Activated naive CD4-positive, alpha-beta T cell treated with anti-CD3 and anti-CD28 coated beads, Interleukin-2, amount 50 U/mL, for 16 hours (primary cell): ENCODE measurements at places on chromosomes 12 and 14.

DNA sequence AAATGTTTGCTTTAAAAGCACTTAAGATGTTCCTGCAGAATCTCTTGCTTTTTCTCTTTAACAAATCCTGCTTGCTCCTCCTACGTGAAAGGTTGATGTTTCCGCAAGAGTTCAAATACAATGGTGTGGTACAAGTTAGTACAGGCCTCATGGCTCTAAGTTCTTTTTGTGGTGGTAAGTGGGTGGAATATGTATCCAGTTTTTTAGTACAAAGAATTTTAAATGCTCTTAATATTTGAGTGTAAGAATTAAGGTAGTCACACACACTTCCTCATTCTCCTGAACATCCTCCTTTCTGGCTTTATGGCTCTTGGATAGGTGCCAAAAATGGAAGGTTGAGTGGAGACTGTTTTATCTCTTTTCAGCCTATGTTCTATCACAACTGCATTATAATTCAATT, 1.8 kb downstream of the OTOGL start:
- no peak for DNase-seq

GRCh38 chr12:32115404-32116104, 8.9 kb downstream of the BICD1 start:
- DNase-seq = no peak

DNA sequence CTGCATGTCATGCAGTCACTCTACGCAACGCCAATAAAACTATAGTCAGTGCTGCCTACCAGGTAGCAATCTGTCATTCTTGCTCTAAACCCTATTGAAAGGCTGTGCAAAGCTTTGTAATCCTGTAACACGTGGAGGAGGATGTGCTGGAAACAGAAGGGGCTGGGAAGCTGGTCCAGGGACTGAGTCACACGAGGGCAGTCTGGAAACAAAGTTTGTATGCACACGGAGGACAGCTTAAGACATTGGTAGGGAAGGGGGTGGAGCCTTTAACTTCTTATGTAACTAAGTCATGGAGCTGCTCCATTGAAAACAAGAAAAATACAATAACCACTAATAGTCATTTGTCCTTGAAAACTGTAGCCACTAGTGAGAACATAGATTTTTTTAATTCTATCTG, 128.0 kb downstream of the BCAT1 start:
- no peak for DNase-seq

DNA sequence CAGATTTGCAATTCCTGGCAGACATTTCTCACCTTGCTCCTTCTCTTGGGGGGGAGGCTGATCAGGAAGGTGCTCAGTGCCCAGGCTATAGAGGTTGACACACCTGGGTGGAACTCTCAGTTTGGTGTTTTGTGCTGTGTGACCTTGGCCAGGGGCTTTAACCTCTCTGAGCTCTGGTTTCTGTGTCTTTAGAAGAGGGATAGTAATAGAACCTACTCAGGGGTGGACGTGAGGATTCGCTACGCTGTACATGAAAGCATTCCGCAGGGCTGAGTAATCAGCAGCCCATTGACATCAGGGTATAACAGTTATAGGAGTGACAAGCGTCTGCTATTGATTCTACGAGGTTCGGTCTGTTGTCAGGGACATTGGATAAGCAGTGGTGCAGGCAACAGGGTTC, 98.1 kb downstream of the PHETA1 start:
- DNase-seq = no peak

GRCh38 chr12:31584782-31585181, 6.2 kb downstream of the DENND5B start:
- DNase-seq = no peak

DNA sequence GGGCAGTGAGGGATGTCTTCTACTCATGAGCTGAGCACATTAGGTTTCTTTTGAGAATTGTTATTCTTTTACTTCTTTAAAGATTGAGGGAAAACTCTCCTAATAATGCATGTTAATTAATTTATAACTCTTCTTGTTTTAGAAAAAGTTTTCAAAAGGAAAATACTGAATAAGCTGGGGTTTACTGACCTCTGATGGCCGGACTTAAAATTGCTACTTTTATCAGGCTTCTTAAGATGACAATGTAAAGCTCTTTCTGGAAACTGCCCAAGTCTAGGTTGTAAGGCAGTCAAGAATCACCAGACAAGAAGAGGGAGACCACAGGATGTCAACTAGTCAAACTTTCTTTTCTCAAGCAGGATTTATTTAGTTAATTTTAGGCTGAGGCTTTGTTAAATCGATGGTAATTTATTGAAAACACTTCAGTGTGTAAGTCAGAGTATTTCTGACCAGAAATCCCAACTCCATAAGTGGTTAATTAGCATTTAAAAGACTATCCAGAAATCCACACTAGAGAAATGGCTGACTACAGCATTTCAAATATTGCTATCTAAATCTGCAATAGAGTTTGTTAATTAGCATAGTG, 82.1 kb downstream of the AVPR1A start:
- no peak for DNase-seq

- DNase-seq = no peak
Measured at GRCh38 chr14:33488582-33488981, 462.3 kb downstream of the EGLN3 start.

- no peak for DNase-seq
Measured at GRCh38 chr14:95496111-95496681, 20.3 kb downstream of the SYNE3 start.

DNA sequence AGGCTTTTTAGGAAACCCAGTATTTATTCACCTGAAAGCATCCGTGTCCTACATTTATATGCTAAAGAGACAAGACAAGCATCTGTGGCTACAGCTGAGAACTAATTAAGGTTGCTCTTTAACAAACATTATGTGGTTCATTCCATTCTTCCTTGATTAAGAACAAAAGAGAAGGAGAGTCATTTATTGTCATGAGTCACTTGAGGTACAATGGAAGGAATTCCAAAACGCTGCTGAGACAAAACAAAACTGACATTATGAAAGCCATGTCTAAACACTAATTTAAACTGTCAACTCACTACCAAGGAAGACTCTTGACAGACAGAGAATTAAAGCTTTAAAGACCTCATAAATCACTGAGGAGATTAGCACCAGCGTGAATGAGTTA, 214.4 kb downstream of the BMP4 start:
- DNase-seq = no peak

- DNase-seq = no peak
Measured at GRCh38 chr12:130068741-130069140, 93.5 kb upstream of the FZD10 start.

DNA sequence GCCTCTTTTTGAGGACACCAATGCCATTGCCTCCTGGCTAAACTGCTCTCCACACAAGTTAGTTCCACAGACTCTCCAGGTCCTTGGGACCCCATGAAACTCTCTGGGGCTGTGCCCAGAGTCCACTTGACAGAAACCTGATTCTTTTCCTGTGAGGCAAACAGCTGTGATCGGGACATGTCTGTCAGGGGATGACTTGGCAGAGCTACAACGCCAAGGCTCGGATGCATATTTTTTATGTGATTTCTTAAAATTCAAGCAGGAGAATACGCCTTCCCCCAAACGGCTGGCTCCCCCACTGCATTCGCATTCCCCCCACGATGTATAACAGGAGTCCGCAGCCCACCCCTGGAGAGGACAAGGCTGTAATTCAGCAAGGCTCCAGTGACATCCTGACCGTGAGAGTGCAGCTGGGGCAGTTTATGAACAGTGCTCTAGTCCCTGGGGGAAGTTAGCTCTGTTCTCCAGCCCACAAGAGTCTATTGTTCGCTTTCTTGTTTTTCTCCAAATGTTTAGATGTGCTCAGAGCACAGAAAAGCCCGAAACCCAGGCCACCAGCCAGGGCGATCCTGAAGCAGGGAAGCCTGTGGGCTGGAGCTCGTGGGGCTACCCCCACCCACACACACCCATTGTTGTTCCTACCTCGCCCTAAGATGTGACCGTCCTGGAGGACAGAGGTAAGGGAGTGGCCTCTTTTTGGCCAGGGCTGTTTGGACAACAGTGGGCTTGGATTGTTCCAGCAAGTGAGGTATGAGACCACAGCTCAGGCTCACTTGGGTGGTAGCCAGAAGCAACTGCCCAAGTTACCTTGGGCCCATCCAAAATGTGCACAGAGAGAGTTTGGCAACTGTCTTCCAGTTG, 159.5 kb downstream of the ZFP36L1 start:
- DNase-seq = no peak

- DNase-seq = no peak
Measured at GRCh38 chr12:44000309-44000952, 164.6 kb downstream of the TMEM117 start.

DNA sequence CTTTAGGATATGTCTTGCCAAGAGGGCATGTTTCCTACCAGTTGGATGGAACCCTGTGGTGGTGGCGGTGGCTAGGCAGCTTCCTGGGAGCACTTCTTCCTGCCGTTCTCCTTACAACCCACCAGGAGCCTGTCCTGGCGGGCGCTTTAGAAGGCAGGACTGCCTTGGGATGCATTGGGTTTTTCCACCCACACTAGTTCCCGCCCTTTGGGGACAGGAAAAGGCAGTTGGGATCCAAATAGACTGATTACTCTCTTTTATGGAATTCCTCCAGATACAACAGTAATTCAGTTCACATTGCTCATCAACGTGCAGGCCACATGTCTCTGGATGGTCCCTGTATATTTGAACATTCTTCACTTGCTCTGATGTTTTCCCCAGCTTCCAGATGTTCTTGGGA, 305.7 kb upstream of the SSTR1 start:
- no peak for DNase-seq

GRCh38 chr14:99718811-99719192, 34.7 kb downstream of the CYP46A1 start:
- no peak for DNase-seq

GRCh38 chr12:67509666-67510386, 138.7 kb upstream of the DYRK2 start:
- DNase-seq = no peak

DNA sequence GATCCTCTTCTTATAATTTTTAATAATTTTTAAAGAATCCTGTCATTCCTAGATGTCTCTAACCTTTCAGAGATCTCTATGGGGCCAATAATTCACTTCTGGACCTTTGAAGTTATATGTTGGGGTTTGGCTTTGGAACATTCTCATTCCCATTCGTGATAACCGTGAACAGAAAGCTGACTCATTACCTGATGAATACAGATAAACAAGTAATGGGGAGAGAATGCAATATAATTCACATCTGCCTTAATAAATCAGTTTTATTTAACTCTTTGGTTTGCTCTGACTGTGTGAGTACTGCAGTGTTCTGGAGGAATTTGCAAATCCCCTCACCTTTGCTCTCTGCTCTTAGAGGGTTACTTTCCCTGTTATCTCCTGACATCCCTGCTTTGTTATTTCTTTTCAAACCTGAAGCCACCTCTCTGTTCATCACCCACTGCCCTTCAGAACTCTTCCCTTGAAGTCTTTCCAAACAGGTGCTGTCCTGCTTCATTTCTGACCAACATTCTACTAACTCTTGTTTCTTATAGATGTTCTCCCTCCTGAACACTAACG, 79.6 kb upstream of the SLC38A2 start:
- no peak for DNase-seq
